ENCODE measurements at places on chromosomes 6 and 20. TPM values are rescaled to one million over a fixed set of nuclear protein-coding genes. Genes with fewer than 3 reads are reported as not detected.

The KIFC1 gene
- total RNA-seq = 12.7 TPM

The TNF gene
- not detected for total RNA-seq

The RNF8 gene
- 25.1 TPM for total RNA-seq

The TREML1 gene
- not detected for total RNA-seq

The FILIP1 gene
- 6.0 TPM for total RNA-seq

The ZC2HC1B gene
- not detected for total RNA-seq

The TNFRSF6B gene
- 3.3 TPM for total RNA-seq

GRCh38 chr6:125188037-125188436 is 34.5 kb downstream of the TPD52L1 start:
- no peak for DNase-seq

GRCh38 chr20:48826069-48826468 is 1.7 kb downstream of the PREX1 start:
- DNase-seq = no peak

- no peak for DNase-seq
Observed at GRCh38 chr6:68880050-68880813, 245.2 kb downstream of the ADGRB3 start.

Measured in hepatocyte (in vitro differentiated cells).